ENCODE measurements at places on chromosomes 16 and 17.

- no peak for DNase-seq
These were observed 937.8 kb downstream of the KCNJ2 start for GRCh38 chr17:71107136-71107535.

DNA sequence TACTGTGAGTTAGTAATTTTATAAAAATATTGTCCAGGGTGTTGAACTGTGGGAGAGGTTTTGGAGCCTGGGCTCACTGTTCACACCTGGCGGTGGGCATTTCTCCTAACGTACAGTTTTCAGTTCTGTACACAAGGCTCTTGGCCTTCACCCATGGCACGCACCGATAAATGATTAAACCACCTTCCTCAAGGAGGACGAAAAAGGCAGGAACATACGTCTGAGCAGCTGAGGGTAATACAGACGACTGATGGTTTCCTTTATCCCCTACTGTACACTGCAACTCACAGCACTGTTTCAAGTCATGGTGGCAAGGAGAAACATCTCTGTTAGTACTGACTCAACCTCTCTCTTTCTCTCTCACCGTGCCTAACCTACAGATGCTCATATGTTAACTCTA is 1.4 kb upstream of the ST6GALNAC1 start:
- no peak for DNase-seq

GRCh38 chr16:86959091-86959651 is 358.0 kb downstream of the C16orf95 start:
- no peak for DNase-seq

GRCh38 chr17:65742403-65743307 is 181.2 kb upstream of the AXIN2 start:
- DNase-seq: no peak

DNA sequence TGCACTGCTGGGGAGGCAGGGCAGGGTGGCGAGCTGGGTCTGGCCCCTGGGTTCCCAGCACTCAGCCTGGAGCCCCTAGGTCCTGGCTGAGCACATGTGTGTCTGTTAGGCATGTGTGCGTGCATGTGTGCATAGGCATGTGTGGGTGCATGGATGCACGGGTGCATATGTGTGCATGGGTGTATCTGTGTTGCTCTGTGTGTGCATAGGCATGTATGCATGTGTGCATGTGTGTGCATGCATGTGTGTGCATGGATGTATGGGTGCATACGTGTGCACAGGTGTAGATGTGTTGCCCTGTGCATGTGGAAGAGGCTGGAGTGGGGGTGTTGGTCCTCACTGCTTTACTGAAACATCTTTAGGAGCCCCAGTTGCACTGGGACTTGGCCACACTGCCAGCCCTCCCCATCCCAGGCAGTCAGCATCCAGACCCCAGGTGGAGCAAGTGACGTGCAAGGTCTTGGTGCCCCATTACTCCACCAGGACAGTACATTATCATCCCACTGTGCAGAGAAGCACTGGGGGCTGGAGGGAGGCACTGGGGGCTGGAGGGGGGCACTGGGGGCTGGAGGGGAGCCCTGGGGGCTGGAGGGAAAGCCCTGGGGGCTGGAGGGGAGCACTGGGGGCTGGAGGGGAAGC is 10.4 kb upstream of the DPEP1 start:
- no peak for DNase-seq

- no peak for DNase-seq
These were observed at the start of gene SF3B3 for GRCh38 chr16:70523743-70524398. SF3B3 (plus strand) TSS chr16:70523816; CDS start chr16:70526657, 2,841 bp downstream.

DNA sequence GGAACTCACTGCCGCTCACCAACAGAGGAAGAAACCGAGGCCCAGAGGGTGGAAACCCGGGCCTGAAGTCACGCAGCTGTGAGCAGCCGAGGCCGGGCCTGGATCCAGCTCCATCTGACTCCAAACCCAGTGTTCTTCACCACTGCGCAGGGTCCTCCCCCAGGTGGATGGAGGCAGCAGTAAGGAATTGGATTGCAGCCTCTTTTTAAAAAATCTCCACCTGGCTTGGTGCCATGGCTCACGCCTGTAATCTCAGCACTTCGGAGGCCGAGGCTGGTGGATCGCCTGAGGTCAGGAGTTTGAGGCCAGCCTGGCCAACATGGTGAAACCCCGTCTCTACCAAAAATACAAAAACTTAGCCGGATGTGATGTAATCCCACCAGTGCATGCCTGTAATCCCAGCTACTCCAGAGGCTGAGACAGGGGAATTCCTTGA is 177.2 kb downstream of the FOXL1 start:
- DNase-seq: no peak

Data from GM12865 (cell line).